ENCODE measurements at places on chromosomes 7 and 10.

- no peak for DNase-seq
Measured at GRCh38 chr7:1409555-1409954, 49.7 kb downstream of the MICALL2 start.

DNA sequence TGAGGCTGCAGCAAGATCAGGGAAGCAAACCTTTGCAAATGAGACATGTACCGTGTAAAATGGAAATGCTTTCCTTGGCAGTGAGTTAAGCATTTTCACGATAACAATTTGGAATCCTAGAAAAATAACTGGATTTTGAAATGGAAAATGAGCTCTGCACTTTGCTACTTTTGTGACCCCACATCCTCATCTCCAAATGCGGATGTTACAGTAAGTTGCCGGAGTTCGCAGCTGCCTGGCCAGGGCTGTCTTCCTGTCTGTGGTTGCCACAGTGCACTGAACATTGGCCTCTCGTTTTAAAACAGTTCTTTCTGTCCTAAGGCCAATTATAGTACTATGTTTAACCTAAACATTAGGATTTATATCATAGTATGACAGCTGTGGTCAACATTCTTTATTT, 136.2 kb upstream of the FZD8 start:
- no peak for DNase-seq

DNA sequence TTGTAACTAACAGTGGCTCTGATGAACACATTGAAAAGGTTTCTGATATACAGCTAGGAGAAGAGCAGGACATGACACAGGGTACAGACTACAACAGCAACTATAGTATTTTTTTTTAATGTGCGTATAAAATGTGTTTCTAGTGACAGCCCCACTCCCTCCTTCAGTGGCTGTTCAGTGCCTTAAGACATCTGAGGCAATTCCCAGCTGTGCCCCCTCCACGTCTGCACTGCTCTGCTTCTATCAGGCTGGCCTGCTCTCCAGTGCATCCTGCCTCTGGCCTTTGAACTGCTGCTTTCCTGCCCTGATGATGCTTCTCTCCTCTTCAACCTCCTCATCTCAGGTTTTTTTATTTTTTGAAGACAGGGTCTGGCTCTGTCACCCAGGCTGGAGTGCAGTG, 111.2 kb downstream of the SPAG6 start:
- no peak for DNase-seq

DNA sequence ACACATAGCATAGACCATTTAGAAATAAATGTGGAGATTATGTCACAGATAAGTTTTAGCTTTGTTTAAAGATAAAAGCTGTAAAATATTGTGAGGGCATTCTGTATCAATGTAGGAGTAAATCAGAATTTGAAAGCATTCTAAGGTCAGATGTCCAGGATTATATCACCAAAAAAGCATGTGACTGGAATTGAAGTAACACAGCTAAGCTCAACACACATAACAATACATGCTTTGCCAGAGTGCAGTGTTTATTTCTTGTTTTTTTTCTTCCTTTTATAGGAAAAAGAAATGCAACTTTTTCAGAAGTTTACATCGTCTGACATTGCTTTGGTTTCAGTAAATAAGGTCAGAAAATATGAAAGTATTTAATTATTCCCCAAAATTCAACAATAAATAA, 183.4 kb downstream of the HTR7 start:
- DNase-seq: no peak

- no peak for DNase-seq
Measured at GRCh38 chr10:48695636-48696534, 11.2 kb downstream of the WDFY4 start.

DNA sequence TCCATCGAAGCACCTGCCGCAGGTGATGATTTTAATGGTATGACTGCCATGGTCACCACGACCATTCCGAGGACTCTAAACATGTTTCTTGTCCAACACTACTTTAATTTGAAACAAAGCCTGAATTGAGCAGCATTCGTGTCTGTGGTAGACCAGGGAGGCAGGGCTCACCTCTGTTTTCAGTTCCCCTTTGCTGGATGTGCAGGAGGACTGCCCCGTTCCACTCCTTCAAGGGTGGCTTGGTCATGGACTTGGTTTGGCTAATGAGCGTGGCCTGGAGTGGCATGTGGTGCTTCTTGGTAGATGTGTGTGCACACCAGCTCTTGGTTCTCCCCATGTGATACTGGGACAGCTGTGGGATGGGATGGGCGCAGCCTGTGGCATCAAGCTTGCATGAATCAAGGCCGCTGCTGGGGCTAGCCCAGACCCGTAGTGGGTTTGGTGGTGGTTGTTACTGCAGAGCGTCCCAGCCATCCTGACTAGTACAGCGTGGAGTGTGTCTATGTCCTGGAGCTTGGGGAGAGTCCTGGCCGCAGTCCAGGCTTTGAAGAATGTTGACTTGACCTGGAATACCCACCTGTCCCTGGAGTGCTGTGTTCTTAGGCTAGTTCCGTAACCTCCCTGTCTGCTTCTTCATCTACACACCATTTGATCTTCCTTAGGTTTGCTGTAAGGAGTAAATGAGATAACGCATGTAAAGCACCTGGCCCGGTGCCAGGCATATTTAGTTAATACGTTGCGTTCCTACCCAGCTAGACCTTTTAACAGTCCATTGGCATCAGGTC, 34.8 kb downstream of the MGMT start:
- no peak for DNase-seq

DNA sequence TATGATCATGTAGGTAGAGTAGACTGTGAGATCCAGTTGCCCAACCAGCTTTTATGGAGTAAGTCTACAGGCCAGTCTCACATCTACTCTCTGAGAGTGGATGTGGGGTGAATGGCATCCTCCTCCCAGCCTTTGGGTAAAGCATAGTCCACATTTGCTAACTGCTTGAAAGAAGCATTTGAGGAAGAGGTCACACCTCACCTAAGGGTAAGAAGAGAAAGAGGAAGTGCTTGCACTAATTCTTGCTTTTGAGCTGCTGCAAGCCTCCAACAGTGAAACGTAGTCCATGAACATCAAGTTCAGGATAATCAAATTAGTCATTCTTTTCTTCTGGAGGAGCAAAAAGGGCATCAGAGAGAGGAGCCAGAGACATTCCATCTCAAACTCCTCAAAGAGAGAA, 93.9 kb upstream of the AGR3 start:
- DNase-seq: no peak

- no peak for DNase-seq
Measured at GRCh38 chr10:51834548-51834947, 135.2 kb upstream of the CSTF2T start.

GRCh38 chr7:93046641-93047040, 71.1 kb downstream of the SAMD9 start:
- DNase-seq: no peak

DNA sequence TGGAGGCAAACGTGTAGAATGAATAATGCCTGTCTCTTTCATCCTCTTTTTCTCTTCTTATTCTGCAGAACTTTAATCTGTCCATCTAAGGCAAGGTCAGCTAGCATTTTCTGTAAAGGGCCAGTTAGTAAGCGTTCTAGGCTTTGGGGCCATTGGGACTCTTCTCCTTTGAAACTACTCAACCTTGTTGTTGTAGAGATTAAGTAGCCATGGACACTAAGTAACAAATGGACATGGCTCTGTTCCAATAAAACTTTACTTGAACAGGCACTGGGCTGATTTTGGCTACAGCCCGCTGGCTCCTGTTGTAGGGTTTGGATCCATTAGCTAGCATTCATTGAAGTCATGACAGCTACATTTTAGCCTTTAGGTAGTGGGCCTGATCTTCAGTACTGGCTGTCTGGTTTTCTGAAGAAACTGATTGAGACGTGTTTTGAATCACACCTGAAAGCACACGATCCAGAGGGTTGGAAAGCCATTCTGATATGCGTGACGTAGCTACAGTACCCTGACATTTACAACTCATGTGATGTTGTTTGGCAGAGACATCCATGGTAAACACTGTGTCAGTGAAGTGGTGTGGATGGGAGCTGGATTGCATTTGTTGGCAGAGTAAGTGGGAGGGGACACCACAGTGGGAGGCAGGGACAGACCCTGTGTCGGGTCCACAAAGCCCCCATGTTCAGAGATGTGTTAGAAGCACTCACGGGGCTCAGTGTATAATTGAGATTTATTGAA, 92.5 kb downstream of the MTPN start:
- DNase-seq: no peak

DNA sequence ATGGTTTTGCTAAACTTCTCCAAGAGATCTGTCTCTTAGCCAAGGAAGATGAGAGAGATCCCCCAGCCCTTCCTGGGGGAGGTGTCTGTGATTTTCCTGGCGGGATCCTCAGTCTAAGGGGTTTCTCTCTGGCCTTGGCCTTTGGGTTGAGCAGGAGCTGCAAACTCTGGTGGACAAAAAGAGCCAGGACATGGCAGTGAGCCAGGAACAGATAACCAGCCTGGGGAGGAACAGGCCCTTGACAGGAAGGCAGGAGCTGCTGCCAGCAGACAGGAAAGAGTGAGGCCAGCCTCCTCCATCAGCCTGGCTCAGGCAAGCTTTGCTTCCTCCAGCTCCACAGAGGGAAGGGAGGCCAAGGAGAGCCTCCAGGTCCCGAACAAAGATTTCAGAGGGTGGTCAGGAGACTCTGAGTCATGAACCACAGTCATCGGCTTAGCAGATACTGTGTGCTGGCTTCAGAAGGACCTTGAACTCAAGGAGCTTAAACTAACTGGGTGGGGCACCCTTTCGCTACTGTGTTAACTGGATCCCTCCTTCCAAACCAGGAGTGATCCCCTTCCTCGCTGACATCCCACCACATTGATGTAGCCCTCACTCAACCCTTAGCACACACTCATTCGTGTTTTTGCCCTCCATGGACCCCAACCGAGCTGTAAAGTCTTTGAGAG, 34.7 kb downstream of the DDIT4 start:
- DNase-seq: no peak

- DNase-seq: no peak
Measured at GRCh38 chr10:97179731-97180362, 5.9 kb downstream of the SLIT1 start.

DNA sequence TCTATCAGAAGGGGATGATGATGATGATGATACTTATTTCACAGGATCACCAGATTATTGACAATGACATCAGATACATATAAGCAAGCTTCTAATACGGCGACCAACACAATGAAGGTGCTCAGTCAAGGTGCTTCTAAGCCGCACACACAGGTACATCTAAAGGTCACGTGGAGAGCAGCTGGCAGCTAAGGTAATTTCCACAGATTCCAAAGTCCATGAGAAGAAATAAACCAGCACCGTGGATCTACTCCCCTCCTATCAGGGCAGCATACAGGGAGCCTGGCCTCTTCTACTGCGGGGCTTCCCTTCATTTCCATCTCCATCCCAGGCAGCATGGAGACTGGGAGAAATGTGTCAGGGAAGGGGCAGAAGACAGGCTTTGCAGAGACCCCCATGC, 37.5 kb downstream of the DENND11 start:
- DNase-seq: no peak

DNA sequence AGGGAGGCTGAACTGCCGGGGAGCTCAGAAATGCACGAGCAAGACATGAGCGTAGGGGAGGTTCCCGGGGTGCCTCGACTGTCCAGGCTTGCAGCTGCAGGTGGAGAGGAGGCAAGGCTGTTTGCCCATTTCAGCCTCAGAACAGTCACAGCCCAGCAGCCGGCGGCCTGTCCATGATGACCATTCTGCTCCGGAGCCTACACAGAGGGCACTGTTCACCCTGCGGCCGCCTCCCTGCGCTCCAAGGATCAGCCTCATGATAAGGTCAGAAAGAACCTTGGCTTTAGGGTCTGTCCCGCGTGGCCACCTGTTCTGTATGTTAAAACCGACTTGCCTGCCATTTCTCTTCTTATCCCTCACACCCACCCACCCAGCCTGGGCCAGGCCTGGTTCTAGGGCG, 21.9 kb upstream of the CFAP46 start:
- no peak for DNase-seq

- no peak for DNase-seq
Measured at GRCh38 chr10:119932631-119933030, 40.1 kb downstream of the SEC23IP start.

DNA sequence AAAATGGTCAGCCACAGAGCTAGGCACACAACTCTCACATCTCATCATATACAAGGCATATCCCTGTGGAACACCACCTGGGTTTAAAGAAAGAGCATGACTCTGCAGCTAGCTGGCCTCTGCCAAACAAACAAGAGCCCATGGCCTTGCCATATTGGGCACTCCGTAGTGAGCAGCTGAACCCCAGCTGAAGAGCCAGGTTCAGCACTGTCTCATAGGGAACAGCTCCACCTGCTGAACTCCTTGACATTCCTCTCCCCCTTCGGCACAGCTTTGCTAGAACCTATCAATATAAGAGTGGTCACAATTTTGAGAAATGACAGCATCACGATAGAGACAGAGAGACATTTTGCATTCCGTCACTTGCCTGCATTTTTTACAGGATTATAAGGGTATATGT, 20.0 kb downstream of the SORCS1 start:
- no peak for DNase-seq

GRCh38 chr10:45286980-45287379, 28.4 kb downstream of the OR13A1 start:
- DNase-seq: no peak

DNA sequence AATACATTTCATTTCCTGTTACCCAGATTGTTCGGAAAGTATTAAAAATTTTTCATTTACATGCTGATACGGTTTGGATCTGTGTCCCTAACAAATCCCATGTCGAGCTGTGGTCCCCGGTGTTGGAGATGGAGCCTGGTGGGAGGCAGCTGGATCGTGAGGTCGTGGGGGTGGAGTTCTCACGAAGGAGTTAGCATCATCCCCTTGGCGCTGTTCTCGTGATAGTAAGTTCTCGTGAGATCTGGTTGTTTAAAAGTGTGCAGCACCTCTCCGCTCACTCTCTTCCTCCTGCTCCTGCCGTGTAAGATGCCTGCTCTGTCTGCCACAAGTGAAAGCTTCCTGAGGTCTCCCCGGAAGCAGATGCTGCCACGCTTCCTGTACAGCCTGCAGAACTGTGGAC, 30.9 kb downstream of the PLEKHS1 start:
- no peak for DNase-seq

GRCh38 chr10:102261842-102262241, 16.5 kb downstream of the GBF1 start:
- no peak for DNase-seq

GRCh38 chr7:44235582-44236332, 35.0 kb downstream of the YKT6 start:
- no peak for DNase-seq
